ENCODE measurements at places on chromosomes 1 and 21. TPM values are rescaled to one million over a fixed set of nuclear protein-coding genes. Genes with fewer than 3 reads are reported as not detected.
A peak's percentile ranks its signal among the peaks of the same experiment; 100 is the strongest.

DNA sequence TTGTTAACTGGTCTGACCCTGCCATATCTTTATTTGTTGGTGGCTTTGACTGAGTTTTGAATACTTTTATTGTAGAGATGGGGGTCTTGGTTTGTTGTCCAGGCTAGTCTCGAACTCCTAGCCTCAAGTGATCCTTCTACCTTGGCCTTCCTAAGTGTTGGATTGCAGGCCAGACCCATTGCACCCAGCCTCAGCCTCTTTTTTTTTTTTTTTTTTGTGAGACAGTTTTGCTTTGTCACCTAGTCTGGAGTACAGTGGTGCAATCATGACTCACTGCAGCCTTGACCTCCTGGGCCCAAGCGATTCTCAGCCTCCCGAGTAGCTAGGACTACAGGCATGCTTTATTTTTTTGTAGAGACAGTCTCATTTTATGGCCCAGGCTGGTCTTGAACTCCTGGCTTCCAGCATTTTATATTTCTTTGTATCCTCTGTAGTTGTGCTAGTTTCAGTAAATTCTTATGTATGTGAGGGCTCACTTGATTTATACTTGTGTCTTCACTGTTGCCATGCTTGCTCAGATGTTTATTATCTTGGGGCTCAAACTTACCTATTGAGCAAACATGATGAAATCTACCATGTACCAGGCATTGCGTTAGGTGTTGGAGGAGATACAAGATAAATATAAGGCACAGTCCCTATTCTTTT is 24.1 kb downstream of the THRAP3 start:
- H3K27me3 ChIP-seq = no peaks in the 10 kb centered on the region
- DNase-seq = peak; percentile 67
- H3K4me3 ChIP-seq = no peak overlapping the region
- no peaks in the 10 kb centered on the region for H3K4me1 ChIP-seq

PIGM gene
- 4.0 TPM for polyA plus RNA-seq

GRCh38 chr1:7942214-7942921 is 1.7 kb upstream of the TNFRSF9 start:
- H3K4me1 ChIP-seq = no peaks in the 10 kb centered on the region
- peak; percentile 31 for DNase-seq
- H3K27ac ChIP-seq = peak overlapping the region; percentile 22
- H3K27me3 ChIP-seq = peaks cover 35% of the 10 kb centered on the region
- no peak overlapping the region for H3K4me3 ChIP-seq
- H3K36me3 ChIP-seq = no peaks in the 10 kb centered on the region

FAM78B gene
- polyA plus RNA-seq = 1.3 TPM

DMRTA2 gene
- polyA plus RNA-seq = 0.03 TPM

FLG2 gene
- polyA plus RNA-seq = not detected

KRTAP19-1 gene
- polyA plus RNA-seq = not detected

GRCh38 chr1:221336126-221336525 is 405.8 kb downstream of the DUSP10 start:
- no peak overlapping the region for H3K27ac ChIP-seq
- H3K4me3 ChIP-seq = no peak overlapping the region
- H3K4me1 ChIP-seq = no peaks in the 10 kb centered on the region
- DNase-seq = no peak

C8B gene
- polyA plus RNA-seq = 0.06 TPM

- H3K27me3 ChIP-seq = no peaks in the 10 kb centered on the region
- peaks cover 42% of the 10 kb centered on the region for H3K4me1 ChIP-seq
- H3K36me3 ChIP-seq = peaks cover 3% of the 10 kb centered on the region
- H3K4me3 ChIP-seq = no peak overlapping the region
- H3K27ac ChIP-seq = peak overlapping the region; percentile 40
These were observed 10.5 kb downstream of the ARID1A start for GRCh38 chr1:26706315-26706714.

DNA sequence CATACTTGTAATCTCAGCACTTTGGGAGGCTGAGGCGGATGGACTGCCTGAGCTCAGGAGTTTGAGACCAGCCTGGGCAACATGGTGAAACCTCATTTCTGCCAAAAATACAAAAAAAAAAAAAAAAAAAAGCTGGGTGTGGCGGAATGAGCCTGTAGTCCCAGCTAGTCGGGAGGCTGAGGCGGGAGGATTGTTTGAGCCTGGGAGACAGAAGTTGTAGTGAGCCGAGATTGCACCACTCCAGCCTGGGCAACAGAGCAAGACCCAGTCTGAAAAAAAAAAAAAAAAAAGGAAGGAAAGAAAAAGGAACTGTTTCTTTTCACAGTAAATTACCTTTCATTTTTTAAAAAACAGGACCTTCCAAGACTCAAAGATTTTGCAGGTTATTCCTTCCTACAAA is 29.5 kb downstream of the LIN9 start:
- H3K4me3 ChIP-seq = no peak overlapping the region
- H3K4me1 ChIP-seq = no peaks in the 10 kb centered on the region
- H3K36me3 ChIP-seq = peaks cover 18% of the 10 kb centered on the region
- no peak for DNase-seq

BGLAP gene
- not detected for polyA plus RNA-seq

- no peaks in the 10 kb centered on the region for H3K4me1 ChIP-seq
- no peak overlapping the region for H3K4me3 ChIP-seq
- DNase-seq = peak; percentile 14
- no peak overlapping the region for H3K27ac ChIP-seq
- no peaks in the 10 kb centered on the region for H3K36me3 ChIP-seq
- H3K27me3 ChIP-seq = no peaks in the 10 kb centered on the region
These were observed 308.9 kb upstream of the LRRC7 start for GRCh38 chr1:69258842-69259241.

DNA sequence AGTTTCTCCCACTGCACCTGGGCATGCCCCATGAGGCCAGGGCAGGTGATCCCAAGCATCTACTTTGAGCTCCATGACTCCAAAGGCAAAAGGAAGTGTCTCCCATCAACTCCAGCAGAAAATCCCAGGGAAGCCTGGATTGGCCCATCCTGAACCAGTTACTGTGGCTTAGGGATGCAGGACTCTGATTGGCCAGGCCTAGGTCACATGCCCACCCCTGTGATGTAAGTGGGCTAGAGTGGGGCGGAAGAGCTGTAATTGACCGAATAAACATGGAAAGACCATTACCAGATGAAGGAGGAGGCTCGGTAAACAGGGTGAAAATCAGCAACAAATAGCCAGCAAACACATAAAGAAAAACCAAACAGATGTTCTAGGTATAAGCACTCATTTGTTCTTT is 45.2 kb downstream of the MATN1 start:
- no peaks in the 10 kb centered on the region for H3K36me3 ChIP-seq
- no peak for DNase-seq
- peaks cover 3% of the 10 kb centered on the region for H3K4me1 ChIP-seq

UMODL1 gene
- 0.67 TPM for polyA plus RNA-seq

- no peak overlapping the region for H3K4me3 ChIP-seq
- no peak overlapping the region for H3K27ac ChIP-seq
- H3K36me3 ChIP-seq = no peaks in the 10 kb centered on the region
These were observed 7.0 kb downstream of the DSTYK start for GRCh38 chr1:205204552-205204951.

AGO1 gene
- 9.1 TPM for polyA plus RNA-seq

GRCh38 chr1:45654540-45655280 is 30.9 kb upstream of the CCDC17 start:
- H3K36me3 ChIP-seq = peaks cover 35% of the 10 kb centered on the region
- peaks cover 4% of the 10 kb centered on the region for H3K4me1 ChIP-seq
- H3K27me3 ChIP-seq = no peaks in the 10 kb centered on the region
- no peak overlapping the region for H3K4me3 ChIP-seq
- no peak overlapping the region for H3K27ac ChIP-seq

GRCh38 chr1:178806665-178807300 is 64.1 kb downstream of the ANGPTL1 start:
- H3K4me1 ChIP-seq = no peaks in the 10 kb centered on the region
- H3K27me3 ChIP-seq = no peaks in the 10 kb centered on the region
- H3K27ac ChIP-seq = no peak overlapping the region
- peaks cover 6% of the 10 kb centered on the region for H3K36me3 ChIP-seq
- peak; percentile 4 for DNase-seq
- H3K4me3 ChIP-seq = no peak overlapping the region

DNA sequence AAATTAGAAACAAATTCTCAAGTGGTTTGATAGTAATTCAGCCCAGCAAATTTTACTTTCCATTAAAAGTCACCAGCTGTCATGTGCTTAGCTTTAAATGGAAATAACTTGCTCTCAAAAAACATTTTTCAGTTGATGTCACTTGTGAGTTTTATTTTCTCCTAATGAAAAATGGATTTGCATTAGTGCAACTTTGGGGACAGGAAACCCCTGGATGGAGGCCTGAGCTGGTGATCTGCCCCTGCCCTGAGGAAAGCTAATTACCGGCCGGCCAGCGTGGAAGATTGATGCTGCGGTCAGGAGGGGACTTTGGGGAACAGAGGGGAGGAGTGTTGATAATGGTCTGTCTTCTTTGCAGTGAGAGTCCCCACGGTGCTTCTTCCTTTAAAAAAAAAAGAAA is 66.8 kb upstream of the ANGPTL1 start:
- peak overlapping the region; percentile 73 for H3K27ac ChIP-seq
- no peaks in the 10 kb centered on the region for H3K27me3 ChIP-seq
- peaks cover 16% of the 10 kb centered on the region for H3K4me1 ChIP-seq
- no peak for DNase-seq
- H3K36me3 ChIP-seq = no peaks in the 10 kb centered on the region
- H3K4me3 ChIP-seq = no peak overlapping the region

DNA sequence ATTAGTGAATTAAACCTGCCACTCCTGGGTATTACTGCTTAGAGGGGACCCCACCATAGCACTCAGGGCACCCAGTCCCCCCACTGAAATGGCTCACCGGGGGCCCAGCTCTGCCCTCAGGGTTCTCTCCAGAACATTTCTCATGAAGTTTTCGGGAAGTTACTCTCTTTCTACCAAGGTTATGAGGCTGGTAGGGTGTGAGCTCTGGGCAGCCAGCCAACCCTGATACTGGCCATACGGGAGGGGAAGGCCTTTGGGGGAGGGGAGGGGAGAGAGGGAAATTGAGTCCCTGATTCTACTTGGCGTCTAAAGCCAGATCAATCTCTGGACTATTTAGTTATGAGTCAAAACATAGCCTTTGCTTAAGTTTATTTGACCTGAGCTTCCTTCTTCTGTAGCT is 12.9 kb upstream of the PDE9A start:
- DNase-seq = peak; percentile 69
- H3K4me1 ChIP-seq = peaks cover 19% of the 10 kb centered on the region
- no peak overlapping the region for H3K4me3 ChIP-seq
- no peaks in the 10 kb centered on the region for H3K36me3 ChIP-seq
- no peak overlapping the region for H3K27ac ChIP-seq

DNA sequence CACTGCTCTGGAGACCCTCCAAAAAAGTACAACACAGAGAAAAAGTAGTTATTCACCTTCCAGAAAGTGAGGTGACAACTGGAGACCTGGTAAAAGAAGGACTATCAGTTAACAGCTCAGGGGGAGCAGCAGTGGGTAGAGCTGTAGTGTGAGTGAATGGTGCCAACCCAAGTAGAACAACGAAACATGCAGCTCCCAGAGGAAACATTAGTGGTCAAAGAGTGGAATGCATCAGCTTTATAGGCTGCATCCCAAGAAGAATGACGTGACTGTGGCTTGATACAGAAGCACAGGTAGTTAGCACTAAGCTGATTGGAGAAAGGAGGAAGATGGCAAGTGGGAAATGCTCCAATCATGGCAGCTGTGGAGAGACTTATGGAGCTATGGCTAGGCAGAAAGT is 275.7 kb upstream of the CAMK1G start:
- H3K4me1 ChIP-seq = no peaks in the 10 kb centered on the region
- no peak for DNase-seq
- no peak overlapping the region for H3K4me3 ChIP-seq
- H3K36me3 ChIP-seq = no peaks in the 10 kb centered on the region
- no peaks in the 10 kb centered on the region for H3K27me3 ChIP-seq

DNA sequence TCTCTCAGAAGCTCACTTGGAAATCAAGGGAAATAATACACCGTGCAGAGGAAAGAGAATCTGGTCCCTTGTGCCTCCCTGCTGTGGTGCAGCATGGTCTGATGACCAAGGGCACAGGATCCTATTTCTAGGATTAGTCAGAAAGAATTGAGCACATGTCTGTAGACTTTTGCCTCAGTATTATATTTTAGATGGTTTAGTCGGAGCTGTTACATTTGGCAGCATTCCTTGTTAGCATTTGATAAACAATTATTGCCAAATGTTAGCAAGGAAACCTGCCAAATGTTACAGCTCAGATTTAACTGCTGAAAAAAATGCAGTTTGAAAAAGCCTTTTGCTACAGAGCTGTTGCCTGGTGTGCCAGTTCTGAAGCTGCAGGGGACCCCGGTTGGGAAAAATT is 183.5 kb upstream of the DPYD start:
- H3K4me3 ChIP-seq = no peak overlapping the region
- H3K27ac ChIP-seq = no peak overlapping the region
- H3K36me3 ChIP-seq = no peaks in the 10 kb centered on the region

- H3K27me3 ChIP-seq = no peaks in the 10 kb centered on the region
- no peak overlapping the region for H3K27ac ChIP-seq
- DNase-seq = no peak
- no peaks in the 10 kb centered on the region for H3K4me1 ChIP-seq
- H3K4me3 ChIP-seq = no peak overlapping the region
These were observed 20.4 kb upstream of the VPS13D start for GRCh38 chr1:12209495-12209832.

ZNF697 gene
- polyA plus RNA-seq = 1.3 TPM

DNA sequence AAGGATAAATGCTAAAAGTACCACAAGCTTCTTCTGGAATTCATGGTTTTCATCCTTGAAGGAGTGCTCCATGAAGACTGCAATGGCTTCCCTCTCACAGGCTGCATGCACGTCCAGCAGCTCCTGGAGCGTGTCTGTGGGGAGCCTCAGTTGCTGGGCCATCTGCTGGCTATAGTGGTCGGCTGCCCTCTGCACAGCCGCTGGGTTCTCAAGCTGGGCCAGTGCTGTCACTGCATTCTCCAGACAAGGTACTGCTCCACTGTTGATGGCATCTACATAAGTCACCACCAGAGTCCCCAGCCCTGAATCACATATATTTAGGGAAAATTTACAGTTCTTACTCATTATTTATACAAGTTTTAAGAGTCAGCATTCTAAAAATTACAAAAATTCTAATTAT is 8.7 kb downstream of the GBP4 start:
- H3K27ac ChIP-seq = no peak overlapping the region
- H3K27me3 ChIP-seq = no peaks in the 10 kb centered on the region
- H3K36me3 ChIP-seq = peaks cover 5% of the 10 kb centered on the region
- no peak overlapping the region for H3K4me3 ChIP-seq

CR1L gene
- polyA plus RNA-seq = not detected

DNA sequence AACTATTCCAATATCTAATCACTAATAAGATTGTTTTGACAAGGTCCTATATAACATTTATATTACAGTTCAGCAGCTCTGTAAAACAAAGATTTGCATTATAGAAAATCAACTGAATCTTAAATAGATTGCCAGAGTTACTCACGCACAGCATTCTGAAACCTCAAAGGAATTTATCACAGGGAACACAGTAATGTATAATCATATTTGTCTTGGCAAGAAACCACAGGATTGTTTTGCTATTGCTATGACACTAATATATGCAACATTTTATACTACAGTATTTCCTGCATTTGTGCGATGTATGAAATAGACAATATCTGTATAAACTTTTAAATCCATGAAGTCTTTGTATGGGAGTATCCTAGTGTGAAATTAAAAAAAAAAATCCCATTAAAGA is 101.4 kb downstream of the PLPPR5 start:
- H3K27me3 ChIP-seq = no peaks in the 10 kb centered on the region
- DNase-seq = no peak
- no peaks in the 10 kb centered on the region for H3K4me1 ChIP-seq

DNALI1 gene
- 1.6 TPM for polyA plus RNA-seq

- no peak overlapping the region for H3K4me3 ChIP-seq
- no peak overlapping the region for H3K27ac ChIP-seq
- DNase-seq = no peak
- no peaks in the 10 kb centered on the region for H3K4me1 ChIP-seq
These were observed 30.5 kb upstream of the NTNG1 start for GRCh38 chr1:107110326-107110725.

H6PD gene
- 50.1 TPM for polyA plus RNA-seq
